Stimulated activated CD4-positive, alpha-beta T cell treated with anti-CD3 and anti-CD28 coated beads, TNF-alpha, amount 100 ng/mL, for 24 hours (primary cell): ENCODE measurements at places on chromosomes 7 and 10.

- DNase-seq, result no peak
Observed at GRCh38 chr10:19498393-19499290, 317.6 kb upstream of the PLXDC2 start.

DNA sequence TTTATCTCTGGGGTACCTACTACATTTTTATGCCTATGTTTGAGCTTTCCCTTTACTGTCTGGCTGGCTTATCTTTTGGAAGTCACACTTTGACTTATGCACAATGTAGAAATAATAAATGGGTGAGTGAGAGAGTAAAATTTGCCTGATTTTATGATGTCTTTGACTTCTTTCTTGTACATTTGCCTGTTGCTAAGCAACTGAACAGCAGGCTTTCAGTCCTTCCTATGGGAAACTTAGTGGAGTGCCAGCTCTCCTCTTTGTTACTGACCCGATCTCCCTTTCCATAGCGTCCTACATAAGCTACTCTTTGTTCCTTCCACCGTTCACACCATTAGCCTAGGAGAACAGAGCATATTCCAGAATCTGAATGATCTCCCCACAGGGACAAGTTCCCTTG, 4.2 kb downstream of the TAS2R60 start:
- DNase-seq, result no peak

DNA sequence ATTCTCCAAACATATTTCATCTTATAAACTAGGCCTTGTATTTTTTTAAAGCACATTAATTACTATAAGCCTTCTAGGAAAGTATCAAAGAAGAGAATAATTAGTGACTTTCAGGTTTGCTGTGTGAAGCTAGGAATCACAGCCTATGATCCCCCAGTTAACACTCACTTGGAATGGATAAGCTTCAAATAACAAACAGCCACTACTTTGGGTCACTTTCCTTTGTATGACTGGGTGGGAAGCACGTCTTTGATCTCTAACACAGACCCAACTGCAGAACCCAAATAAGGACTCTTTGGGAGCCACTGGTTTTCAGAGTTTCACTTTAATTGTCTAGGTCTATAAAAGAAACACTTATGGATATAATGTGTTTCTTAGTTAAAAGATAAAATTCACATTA, 769.3 kb downstream of the MAGI2 start:
- DNase-seq, result no peak

DNA sequence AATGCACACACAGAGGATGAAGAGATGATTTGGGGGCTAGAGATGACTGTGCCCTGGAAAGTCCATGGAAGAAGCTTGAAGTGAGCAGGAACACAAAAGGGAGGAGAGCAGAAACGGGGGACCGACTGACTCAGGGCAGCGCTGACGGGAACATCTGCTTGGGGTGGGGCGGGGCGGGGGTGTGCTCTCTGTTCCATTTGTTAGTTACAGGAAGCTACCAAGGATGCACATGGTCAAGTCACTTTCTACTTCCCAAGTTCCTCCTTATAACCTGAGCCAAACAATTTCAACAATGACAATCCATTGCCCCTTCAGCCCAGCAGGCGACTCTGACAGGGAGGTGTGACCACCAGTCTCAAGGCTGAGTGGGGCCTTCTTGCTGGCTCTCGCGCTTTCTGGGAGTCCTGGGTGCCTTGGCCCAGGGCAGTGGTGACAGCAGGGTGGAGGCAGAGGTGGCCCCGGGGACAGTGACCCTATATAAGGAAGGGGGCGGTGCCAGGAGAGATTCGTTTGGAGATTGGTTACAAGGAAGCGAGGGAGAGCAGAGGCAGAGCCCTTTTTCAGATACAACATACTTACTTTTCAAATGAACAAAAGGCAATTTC, 39.6 kb downstream of the CLEC2L start:
- DNase-seq, result no peak

GRCh38 chr7:2862831-2863361, 18.8 kb upstream of the GNA12 start:
- no peak for DNase-seq

DNA sequence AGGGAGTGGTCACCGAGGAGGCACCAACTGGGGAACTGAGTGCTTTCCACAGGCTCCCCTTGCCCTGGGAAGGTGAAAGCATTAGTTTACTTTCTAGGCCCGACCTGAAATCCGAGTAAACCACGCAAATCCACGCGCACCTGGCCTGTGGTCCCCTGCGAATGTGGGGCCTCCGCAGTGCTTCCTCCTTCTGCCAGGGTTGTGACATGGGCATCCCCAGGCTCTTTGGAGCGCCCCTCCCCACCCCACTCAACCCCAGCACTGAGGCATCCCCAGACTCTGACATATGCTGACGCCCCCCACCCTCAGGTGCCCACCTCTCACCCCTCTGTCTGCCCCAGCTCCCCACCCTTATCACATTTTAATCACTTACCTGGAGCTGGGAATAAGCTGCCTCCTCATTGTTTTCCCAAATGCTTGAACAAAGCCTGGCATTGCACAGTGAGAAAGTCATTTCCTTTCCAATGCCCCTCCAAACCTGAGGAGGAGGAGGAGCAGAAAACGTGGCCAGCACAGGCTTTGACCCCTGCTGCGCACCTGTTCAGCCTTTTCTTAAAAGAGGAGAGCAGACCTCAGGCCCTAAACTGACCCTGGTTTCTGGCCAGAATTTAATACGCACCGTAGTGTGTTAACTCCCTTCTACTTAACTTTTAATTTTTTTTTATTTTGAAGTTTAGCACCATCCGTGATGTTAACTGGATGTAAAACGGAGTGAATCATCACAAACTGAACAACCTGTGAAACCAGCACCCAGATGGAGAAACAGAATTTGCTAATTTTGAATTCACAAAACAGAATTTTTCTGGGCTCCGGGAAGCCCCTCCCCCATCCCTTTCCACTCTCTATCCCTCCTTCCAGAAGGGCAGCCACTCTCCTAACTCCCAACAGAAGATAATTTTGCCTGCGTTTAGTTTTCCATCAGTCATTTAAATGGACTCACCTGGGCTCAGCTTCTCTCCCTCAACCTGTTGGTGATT, 129.4 kb downstream of the WDR11 start:
- no peak for DNase-seq

DNA sequence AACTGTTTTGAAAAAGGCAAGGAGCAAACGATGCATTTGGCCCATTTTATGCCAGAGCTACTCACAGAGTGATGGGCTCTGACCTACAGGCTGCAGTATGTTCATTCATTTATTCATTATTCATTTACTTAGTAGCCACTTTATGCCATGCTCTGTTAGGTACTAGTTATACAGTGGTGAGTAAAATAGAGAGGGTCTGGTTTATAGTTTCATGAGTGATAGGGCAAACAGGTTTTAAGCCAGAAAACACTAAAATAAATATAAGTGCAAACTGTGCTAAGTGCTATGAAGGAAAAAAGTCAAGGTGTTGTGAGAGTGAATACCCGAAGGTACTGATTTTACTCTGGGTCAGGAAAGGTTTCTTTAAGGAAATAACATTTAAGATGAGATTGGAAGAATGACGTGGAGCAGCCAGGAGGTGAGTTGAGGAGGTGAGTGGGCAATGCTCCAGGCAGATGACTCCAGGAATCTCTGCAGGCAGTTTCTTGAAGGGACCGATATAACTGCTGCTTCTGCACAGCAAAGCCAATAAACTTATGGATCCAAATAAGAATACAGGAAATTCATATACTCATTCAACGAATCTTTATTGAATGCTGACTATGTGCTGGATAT, 56.9 kb upstream of the FAM133B start:
- no peak for DNase-seq

GRCh38 chr7:45586542-45587520, 12.7 kb downstream of the ADCY1 start:
- DNase-seq, result no peak

DNA sequence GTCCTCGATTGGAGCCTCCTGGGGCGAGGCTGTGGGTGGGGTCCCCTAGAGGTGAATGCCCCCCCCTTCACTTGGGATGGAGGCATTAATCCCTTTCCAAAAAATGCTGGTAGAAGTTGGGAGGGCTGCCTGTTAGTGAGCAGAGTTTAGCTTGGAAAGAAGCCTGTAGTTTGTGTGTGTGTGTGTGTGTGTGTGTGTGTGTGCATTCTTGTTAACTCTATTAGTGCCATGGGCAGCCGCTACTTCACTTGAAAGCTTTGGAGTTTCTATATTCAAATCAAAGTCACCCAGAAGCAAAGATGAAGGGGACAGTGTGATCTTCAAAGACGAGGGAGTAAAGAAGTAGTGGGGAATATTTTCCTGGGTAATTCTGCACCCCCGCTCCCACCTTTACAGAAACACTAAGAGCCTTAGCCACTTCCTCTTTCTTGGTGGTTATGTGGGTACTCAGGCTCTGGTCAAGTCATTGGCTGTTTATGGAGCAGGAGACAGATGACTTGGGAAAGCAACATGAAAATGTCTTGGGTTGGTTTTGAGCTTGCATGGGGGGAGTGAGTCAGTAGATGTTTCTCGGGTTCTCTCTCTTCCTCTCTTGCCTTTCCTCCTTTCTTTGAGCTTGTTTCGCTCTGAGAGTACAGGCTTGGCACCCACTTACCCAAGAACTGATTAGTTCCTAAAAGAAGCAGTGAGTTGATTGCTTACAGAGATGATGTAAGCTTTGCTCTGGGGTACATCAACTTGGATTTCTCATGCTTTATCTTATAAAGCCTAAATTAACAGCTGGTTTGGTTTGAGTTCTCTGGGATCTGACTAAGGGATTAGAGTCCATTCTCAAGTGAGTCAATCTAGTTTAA, 35.9 kb downstream of the TCF7L2 start:
- DNase-seq, result no peak

DNA sequence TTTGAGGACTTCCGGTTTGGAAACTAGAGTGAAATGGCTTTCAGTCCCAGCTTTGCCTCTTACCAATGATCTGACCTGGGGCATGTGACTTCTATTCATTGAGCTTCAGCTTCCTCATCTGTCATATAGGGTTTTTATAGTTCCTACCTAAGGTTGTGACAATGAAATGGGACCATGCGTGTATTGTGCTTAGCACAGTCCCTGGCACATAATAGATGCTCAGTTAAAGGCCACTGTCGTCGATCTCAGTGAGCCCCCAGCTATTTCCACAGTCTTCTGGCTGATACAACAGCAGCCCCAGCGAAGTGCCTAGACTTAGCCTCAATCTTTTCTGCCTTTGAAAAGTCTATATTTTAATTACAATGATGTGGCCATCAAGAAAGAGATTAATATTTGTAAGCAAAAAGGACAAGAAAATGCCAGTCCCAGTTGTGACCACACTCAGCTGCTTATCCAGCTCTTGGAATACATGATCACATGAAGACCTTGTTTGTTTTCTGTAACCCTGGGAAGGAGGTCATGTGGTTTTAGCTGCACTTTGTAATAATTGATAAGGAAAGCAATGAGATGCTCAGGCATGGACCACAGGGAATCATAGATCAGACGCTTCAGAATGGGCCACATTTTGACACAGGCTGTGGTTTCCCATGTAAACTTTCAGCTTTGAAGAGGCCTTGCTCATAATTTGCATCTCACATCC, 44.6 kb downstream of the VWA2 start:
- DNase-seq, result no peak

DNA sequence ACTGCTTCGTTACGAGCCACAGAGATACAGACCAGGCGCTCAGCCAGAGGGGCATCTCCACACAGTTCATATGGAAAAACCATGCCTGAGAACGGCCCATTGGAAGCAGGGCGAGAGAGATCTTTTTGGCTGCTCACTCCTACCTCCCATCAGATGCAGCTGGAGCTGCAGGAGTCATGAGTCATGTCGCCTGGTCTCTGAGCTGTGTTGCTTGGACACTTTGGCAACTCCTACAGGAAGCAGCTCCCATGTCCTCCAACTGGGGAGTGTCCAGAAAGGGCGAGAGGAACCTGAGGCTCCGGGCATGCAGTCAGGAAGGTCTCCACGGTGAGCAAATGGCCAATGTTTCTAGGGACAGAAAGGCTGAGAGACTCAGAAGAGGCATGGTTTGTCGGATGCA, 24.9 kb downstream of the INSIG1 start:
- no peak for DNase-seq

GRCh38 chr7:5488286-5488878, 64.7 kb upstream of the TNRC18 start:
- no peak for DNase-seq

DNA sequence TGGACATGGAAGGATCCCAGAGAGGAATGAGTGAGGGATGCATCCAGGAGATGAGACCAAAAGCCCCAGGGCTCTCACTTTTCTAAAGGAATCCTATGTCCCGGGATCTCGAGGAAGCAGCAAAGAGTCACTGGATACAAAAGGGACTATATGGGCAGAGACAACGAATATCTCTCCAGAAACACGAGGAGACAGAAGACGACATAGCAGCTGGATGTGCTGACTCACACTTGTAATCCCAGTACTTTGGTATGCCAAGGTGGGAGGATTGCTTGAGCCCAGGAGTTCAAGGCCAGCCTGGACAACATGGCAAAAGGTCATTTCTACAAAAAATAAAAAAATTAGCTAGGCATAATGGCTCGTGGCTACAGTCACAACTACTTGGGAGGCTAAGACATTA, 24.7 kb upstream of the MSMB start:
- no peak for DNase-seq
